ENCODE measurements at places on chromosomes 7 and 10. TPM values are rescaled to one million over a fixed set of nuclear protein-coding genes. Genes with fewer than 3 reads are reported as not detected.

The LIPF gene
- total RNA-seq = not detected

The SORCS1 gene
- not detected for total RNA-seq

The IFIT1 gene
- total RNA-seq = 0.36 TPM

The ANKRD61 gene
- total RNA-seq = not detected

The TMEM60 gene
- 6.7 TPM for total RNA-seq

The STEAP1B gene
- 1.2 TPM for total RNA-seq

The PDE6C gene
- total RNA-seq = not detected

DNA sequence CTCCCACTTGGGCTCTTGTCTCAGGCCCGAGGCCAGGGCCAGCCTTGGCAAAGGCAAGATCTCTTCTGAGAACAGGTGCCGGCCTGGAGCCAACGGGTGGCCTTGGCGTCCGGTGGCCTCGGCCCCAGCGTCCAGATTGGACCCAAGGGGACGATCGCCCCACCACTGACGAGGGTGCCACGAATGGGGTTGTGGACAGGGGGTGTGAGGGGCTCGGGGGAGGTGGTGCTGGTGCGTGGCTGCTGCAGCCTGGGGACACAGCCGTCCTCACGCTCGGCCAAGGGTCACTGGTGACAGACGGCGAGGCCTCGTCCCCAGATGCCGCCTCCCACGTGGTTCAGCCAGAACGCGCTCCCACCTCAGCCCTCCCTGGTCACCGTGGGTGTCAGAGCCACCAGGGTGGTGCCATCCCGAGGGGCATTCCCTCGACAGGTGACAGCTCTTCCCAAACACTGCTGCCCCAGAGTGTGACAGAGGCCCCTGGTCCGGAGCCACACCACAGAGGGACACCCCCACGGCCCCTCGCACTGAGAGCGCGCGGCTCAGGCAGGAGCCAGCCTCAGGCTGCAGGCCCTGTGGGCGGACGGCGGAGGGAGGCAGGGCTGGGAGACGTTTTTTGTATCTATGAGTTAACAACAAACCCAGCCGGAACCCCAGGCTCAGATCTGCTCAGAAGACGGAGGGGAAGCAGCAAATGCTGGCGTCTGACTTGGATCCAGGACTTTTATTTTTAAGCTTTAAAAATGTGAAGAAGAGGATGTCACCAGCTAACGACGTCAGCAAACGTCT is 18.5 kb upstream of the CFAP46 start:
- H3K27me3 ChIP-seq = peaks cover 6% of the 10 kb centered on the region
- H3K4me1 ChIP-seq = peaks cover 20% of the 10 kb centered on the region
- no peak for DNase-seq
- H3K36me3 ChIP-seq = no peaks in the 10 kb centered on the region

- H3K4me3 ChIP-seq = no peak overlapping the region
- DNase-seq = no peak
- no peak overlapping the region for H3K27ac ChIP-seq
- no peaks in the 10 kb centered on the region for H3K36me3 ChIP-seq
- peaks cover under 1% of the 10 kb centered on the region for H3K4me1 ChIP-seq
Measured at GRCh38 chr10:113967126-113967525, 76.5 kb upstream of the ADRB1 start.

- H3K4me1 ChIP-seq = no peaks in the 10 kb centered on the region
- H3K4me3 ChIP-seq = no peak overlapping the region
Measured at GRCh38 chr7:12450615-12451014, 47.0 kb upstream of the VWDE start.

DNA sequence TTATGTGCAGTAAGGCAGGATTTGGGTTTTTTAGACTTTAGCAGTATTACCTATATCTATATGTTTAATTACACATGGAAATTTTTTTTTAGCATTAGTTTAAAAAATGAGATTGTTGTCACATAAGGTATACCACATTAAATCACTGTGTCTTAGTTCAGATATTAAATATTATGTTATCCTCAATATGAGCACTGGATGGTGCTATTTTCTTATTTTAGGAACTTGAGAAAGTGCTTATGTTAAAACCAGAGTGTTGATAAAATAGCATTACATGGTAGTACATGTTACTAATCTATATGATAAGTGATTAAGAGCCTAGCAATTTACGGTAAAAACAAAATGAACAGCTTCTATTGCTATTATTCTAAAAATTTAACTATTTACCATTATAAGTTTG is 28.8 kb downstream of the MIOS start:
- peaks cover 17% of the 10 kb centered on the region for H3K36me3 ChIP-seq
- no peak for DNase-seq
- H3K4me1 ChIP-seq = peaks cover 9% of the 10 kb centered on the region
- H3K27ac ChIP-seq = no peak overlapping the region

GRCh38 chr7:24477398-24478136 is 95.7 kb upstream of the PALS2 start:
- H3K27me3 ChIP-seq = peaks cover 28% of the 10 kb centered on the region
- DNase-seq = no peak
- H3K36me3 ChIP-seq = no peaks in the 10 kb centered on the region
- H3K27ac ChIP-seq = no peak overlapping the region
- H3K4me3 ChIP-seq = no peak overlapping the region

DNA sequence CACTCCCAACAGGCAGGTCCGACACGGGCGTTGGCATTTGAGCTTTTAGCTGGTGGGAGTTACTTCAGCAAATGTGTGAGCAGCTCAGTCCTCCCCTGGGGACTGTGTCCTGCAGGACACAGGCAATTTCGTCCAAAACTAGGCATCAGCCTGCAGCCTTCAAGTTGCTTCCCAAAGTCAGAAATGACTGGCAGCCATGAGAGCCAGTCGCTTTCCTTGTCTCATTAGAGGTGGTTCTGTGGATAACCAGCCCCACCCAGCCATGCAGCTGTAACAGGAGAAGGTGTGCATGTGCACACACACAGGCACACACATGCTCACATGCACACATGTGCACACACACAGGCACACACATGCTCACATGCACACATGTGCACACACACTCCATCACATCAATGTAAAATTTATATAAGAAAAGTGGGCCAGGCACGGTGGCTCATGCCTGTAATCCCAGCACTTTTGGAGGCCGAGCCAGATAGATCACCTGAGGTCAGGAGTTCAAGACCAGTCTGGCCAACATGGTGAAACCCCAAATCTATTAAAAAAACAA is 138.8 kb upstream of the TCERG1L start:
- H3K27me3 ChIP-seq = peaks cover 13% of the 10 kb centered on the region
- H3K27ac ChIP-seq = no peak overlapping the region
- no peaks in the 10 kb centered on the region for H3K4me1 ChIP-seq
- H3K36me3 ChIP-seq = no peaks in the 10 kb centered on the region
- no peak for DNase-seq
- H3K4me3 ChIP-seq = no peak overlapping the region

DNA sequence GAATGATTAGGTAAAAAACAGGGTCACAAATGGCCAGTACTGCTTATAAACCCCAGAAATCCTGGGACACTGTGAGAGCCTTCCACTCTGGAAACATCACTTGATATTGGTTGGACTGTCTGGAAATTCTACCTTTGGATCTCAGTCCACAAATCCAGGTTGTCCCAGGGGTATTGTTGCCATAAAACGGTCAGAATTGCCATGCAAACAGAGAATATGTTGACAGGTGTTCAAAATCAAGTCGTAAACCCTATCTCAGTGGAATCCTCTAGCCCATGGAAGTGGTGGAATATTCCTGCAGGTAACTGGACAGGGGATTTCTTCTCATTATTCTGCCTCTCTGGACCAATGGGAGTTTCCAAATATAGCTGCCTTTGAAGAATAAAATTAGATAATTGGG is 31.2 kb upstream of the KCTD7 start:
- H3K27me3 ChIP-seq = no peaks in the 10 kb centered on the region
- H3K4me1 ChIP-seq = peaks cover 10% of the 10 kb centered on the region
- no peak for DNase-seq
- no peaks in the 10 kb centered on the region for H3K36me3 ChIP-seq
- H3K4me3 ChIP-seq = no peak overlapping the region
- no peak overlapping the region for H3K27ac ChIP-seq

- no peak for DNase-seq
- H3K36me3 ChIP-seq = no peaks in the 10 kb centered on the region
- H3K4me1 ChIP-seq = peaks cover 12% of the 10 kb centered on the region
- peak overlapping the region; percentile 58 for H3K27ac ChIP-seq
- peak overlapping the region; percentile 10 for H3K4me3 ChIP-seq
Measured at GRCh38 chr10:110815354-110816004, 56.2 kb upstream of the PDCD4 start.

DNA sequence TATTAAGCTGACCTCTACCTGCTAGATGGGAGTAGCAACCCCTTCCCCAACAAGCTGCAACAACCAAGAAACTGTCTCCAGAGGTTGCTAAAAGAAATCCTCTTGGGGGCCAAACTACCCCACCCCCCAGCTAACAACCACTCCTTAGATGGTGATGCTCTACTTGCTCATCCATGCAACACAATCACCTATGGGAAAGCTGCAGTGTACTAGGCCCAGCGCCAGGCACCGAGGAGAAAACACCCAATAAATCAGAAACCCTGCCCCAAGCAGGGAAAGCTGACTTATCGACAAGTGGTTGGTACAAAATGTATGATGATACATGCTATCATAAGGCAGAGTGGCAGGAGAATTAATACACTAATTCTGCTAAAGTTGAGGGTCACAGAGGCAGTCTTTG is 17.3 kb downstream of the SLC25A13 start:
- H3K4me1 ChIP-seq = peaks cover 45% of the 10 kb centered on the region
- H3K27ac ChIP-seq = no peak overlapping the region
- H3K4me3 ChIP-seq = no peak overlapping the region
- no peaks in the 10 kb centered on the region for H3K36me3 ChIP-seq

GRCh38 chr10:75969031-75969430 is 537.6 kb downstream of the LRMDA start:
- peaks cover 3% of the 10 kb centered on the region for H3K27me3 ChIP-seq
- no peaks in the 10 kb centered on the region for H3K4me1 ChIP-seq
- H3K4me3 ChIP-seq = no peak overlapping the region

GRCh38 chr7:142088022-142088714 is 23.4 kb upstream of the MGAM2 start:
- no peaks in the 10 kb centered on the region for H3K27me3 ChIP-seq
- H3K27ac ChIP-seq = no peak overlapping the region
- DNase-seq = no peak
- H3K4me1 ChIP-seq = peaks cover 6% of the 10 kb centered on the region
- H3K4me3 ChIP-seq = no peak overlapping the region
- H3K36me3 ChIP-seq = no peaks in the 10 kb centered on the region

GRCh38 chr7:92319243-92319642 is 73.5 kb downstream of the ANKIB1 start:
- H3K4me3 ChIP-seq = no peak overlapping the region
- no peak overlapping the region for H3K27ac ChIP-seq
- H3K36me3 ChIP-seq = peaks cover 8% of the 10 kb centered on the region
- peaks cover 9% of the 10 kb centered on the region for H3K4me1 ChIP-seq
- no peaks in the 10 kb centered on the region for H3K27me3 ChIP-seq
- no peak for DNase-seq

DNA sequence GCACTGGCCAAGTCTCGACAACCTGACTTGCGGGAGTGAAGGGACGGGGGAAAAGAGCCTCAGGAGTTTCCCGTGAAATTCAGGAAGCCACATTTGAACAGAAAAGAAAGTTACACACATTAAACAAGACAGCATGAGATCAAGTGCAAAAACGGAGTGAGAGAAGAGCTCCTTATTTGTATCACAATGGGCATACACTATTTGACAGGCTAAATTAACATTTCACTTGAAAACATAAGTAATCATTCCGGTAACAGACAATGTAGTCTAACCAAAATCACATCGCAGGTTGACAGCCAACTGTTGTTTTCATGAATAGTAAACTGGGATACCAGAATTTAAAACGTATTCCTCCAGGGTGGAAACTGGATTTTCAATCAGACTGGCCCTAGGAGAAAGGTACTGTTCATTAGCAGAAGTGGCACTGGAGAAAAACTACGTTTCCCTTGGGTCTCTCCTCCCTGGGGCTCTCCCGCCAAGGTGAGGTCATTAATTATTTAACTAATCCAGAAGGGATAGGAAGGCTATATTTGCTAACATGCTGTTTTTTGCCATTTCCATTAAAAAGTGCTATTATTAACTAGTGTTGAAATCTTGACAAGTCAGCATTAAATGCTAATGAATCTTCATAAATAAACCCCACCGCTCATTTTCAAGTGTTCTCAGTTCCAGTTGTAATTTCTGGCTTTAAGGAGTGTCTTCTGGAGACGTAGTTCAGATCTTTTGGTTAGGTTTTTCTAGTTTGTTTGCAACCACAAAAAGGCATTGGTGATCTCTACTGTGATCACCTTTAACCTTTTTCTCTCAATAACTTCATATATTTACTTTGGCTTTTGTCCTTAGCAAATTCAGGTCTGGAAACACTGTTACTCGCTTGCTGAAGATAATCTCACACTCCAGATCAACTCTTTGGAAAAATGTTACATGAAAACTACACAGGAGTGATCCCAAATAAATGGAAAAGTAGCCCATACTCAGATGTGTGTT is 25.1 kb downstream of the RHEB start:
- DNase-seq = no peak
- H3K4me3 ChIP-seq = no peak overlapping the region
- peaks cover 51% of the 10 kb centered on the region for H3K4me1 ChIP-seq
- no peaks in the 10 kb centered on the region for H3K36me3 ChIP-seq
- peak overlapping the region; percentile 67 for H3K27ac ChIP-seq

GRCh38 chr10:30737931-30738391 is 108.4 kb upstream of the LYZL2 start:
- peaks cover 3% of the 10 kb centered on the region for H3K27me3 ChIP-seq
- peaks cover 5% of the 10 kb centered on the region for H3K36me3 ChIP-seq
- H3K4me1 ChIP-seq = no peaks in the 10 kb centered on the region
- no peak overlapping the region for H3K27ac ChIP-seq

- H3K4me1 ChIP-seq = peaks cover 5% of the 10 kb centered on the region
- no peak overlapping the region for H3K4me3 ChIP-seq
- H3K27me3 ChIP-seq = no peaks in the 10 kb centered on the region
- peaks cover 11% of the 10 kb centered on the region for H3K36me3 ChIP-seq
- no peak overlapping the region for H3K27ac ChIP-seq
Measured at GRCh38 chr7:65892835-65893234, 20.0 kb downstream of the VKORC1L1 start.

DNA sequence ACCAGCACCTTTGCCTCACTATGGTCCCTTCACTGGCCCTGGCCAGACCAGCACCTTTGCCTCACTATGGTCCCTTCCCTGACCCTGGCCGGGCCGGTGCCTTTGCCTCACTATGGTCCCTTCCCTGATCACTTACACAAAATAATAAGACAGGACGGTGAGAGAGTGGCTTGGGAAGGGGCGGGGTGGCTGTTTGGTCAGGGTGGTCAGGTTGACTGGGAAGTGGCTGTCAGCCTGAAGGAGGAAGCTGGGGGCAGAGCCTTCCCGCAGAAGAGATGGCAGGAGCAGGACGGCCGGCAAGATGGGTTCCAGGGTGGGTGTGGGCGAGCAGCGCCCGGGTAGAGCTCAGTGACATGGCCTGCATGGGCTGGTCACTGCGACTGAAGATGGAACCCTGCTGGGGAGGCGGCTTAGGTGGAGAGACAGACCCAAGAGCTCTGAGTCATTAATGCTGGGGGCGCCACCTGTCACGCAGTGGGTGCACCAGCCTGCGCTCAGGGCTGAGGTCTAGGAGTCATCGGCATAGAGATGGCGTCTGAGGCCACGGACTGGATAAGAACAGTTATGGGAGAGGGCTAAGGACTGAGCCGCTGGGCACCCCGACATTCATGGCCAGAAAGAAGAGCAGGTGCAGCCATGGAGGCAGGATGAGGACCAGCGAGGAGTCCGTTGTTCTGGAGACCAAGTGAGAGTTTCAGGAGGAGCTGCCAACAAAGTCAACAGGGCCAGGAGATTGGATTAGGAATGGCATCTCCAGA is 91.8 kb downstream of the CHST15 start:
- no peaks in the 10 kb centered on the region for H3K36me3 ChIP-seq
- H3K4me3 ChIP-seq = no peak overlapping the region
- H3K27me3 ChIP-seq = peaks cover 11% of the 10 kb centered on the region
- no peak overlapping the region for H3K27ac ChIP-seq
- DNase-seq = peak; percentile 56

All from natural killer cell treated with Interleukin-12 subunit alpha and Interleukin-12 subunit beta and Interleukin-15 and Interleukin-18, amount 100 ng/mL, for 72 hours (primary cell).